Mucosa of descending colon (tissue), 3 donors: ENCODE measurements at places on chromosomes 16 and 17.

- no peak for DNase-seq
These were observed 14.2 kb upstream of the NLRC3 start for GRCh38 chr16:3591436-3591803.

- DNase-seq = peak; percentile 40
These were observed 713 bp downstream of the COX11 start for GRCh38 chr17:54967621-54968261.

DNA sequence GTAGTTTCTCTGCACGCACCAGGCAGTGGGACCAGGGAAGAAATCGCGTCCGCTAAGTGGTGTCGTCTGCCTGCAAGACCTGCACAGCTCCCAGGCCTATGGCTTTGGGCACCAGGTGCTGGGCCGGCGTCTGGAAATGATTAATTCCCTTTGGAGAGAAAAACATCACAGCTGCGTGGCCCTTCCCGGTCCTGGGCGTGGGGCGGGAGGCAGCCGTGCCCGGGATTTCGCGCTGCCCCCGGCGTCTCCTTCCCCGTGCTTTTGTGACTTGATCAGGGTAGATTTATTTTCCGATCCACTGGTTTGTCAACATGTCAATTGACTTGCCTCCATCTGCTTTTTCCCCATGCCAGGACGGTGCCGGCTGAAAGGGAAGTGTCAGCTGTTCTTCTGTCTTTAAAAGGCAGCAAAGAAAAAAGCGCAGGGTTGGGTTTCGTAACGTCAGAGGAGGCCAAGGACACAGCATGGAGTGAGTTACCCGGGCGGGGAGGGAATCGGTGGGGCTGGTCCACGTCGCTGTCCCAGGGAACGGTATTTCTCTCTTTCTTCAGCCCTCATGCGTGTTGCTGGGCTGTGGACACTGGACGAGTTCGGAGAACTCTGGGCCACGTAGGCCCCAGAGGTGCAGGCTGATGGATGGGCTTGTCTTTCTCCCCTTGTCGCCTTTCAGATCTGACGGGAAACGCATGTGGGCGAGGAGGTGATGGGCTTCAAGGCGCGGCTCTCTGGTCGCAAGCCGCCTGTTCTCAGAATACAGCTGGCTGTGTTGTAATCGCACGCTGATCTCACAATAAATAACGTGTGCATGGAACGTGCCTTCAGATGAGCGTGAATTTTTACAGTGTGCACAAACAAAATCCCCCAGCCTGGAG, 188.1 kb upstream of the ZNF469 start:
- no peak for DNase-seq

DNA sequence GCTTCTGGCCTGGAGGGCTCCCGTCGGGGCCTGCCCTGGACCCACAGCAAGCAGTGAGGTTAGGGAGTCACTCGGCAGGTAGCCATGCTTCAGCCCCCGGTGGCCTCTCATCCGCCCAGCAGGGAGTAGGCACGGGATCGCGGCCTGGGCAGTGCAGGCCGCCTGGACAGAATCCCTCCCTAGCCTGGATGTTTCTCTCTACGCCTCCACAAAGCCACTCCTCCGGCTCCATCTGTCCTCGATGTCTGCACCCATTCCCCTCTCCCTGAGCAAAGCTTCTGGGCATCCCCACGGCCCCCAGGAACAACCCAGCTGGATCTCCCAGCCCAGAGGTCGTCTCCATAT, 145.2 kb downstream of the RBFOX3 start:
- no peak for DNase-seq
